ENCODE measurements at places on chromosomes 5 and 9.

GRCh38 chr5:98927242-98927988, 1.4 kb downstream of the CHD1 start:
- DNase-seq, result peak; percentile 50

- DNase-seq, result peak; percentile 42
Measured at GRCh38 chr5:55544341-55544740, 9.6 kb upstream of the PLPP1 start.

DNA sequence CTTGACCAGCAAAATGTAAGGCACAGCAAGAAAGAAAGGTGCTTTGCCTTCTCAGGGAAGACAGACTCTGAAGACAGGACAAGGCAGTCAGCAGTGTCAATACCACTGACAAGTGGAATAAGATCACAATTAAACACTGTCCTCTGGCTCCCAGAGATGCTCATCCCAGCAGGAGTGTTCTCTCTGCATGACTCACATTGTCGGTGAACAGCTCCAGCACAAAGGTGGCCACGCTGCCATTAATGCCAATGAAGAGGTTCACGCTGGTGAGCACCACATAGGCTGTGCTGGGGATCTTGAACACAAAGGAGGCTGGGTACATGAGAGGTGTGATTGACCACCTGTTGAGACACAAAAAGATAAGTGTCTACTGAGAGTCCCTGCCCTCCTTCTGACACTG, 31.9 kb downstream of the NIPSNAP3B start:
- no peak for DNase-seq

- no peak for DNase-seq
Measured at GRCh38 chr5:66810848-66811261, 214.7 kb downstream of the MAST4 start.

- peak; percentile 59 for DNase-seq
Measured at GRCh38 chr9:35272989-35273388, 111.2 kb downstream of the UNC13B start.
